ENCODE measurements at places on chromosomes 11 and 22.

DNA sequence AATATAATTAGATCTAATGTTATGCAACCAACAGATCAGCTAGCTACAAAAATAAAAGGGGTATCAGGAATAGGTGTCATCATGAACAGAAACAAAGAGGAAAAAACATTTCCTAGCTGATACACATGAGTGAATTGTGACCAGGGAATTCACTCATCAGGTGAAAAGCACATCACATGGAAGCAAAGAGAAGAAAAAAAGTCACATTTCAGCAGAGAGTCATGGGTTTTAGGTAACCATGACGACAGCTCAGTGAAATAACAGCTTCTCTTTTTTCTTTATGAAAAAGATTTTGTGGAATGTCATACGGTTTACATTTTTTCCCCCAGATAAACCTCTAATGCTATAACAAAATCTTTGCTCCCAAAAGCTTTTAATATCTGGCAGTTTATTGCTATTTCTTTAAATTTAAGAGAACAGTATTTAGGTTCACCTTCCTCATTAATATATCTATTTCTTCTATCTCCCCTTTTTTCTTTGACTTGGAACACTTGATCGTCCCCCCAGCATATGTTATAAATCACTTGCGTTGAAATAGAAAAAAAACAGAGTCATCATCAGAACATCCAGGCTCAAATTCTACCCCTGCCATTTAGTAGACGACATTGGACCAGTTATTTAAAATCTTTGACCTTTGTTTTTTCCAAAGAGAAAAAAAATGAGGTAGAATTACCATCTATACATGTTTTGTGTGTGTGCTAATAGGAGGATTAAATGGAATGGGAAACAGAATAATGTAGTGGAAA, 5.3 kb downstream of the TYR start:
- no peak overlapping the region for H3K27ac ChIP-seq
- DNase-seq, result no peak
- H3K27me3 ChIP-seq, result no peaks in the 10 kb centered on the region
- H3K4me3 ChIP-seq, result no peak overlapping the region
- H3K36me3 ChIP-seq, result no peaks in the 10 kb centered on the region

GRCh38 chr11:127491589-127491988, 491.0 kb upstream of the KIRREL3 start:
- H3K27ac ChIP-seq, result no peak overlapping the region
- no peaks in the 10 kb centered on the region for H3K27me3 ChIP-seq
- H3K36me3 ChIP-seq, result no peaks in the 10 kb centered on the region

DNA sequence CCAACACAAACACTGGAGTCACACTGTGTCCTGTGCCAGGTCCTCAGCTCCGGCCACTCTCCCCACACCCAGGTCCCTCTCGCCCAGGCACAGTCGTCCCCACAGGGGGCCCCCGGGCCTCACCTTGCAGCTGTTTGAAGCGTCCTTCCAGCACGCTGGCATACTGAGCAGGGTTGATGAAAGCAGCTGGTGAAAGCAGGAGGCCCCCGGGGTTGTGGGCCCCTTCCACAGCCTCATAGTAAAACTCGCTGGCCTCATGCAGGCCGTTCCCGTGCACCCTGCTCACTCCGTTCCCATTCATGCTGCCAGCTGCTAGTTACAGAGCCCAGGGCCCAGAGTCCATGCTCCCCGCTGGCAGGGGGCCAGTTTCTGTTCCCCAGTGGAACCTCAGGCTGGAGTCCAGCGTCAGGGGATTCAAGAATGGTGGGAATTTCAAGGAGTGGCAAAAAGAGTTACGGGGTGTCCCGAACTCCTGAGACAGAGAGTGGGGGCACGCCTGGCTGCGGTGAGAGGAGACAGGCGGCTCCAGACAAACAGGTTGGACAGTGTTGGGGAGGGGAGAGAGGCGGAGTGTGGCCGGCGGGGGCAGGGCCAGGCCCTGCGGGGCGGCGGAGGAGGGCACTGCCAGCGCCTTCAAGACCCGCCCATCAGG, 10.6 kb downstream of the SPTBN2 start:
- peaks cover 7% of the 10 kb centered on the region for H3K4me1 ChIP-seq
- no peak for DNase-seq
- no peak overlapping the region for H3K27ac ChIP-seq
- no peak overlapping the region for H3K4me3 ChIP-seq

- no peaks in the 10 kb centered on the region for H3K36me3 ChIP-seq
- no peak overlapping the region for H3K4me3 ChIP-seq
- no peak for DNase-seq
- no peaks in the 10 kb centered on the region for H3K27me3 ChIP-seq
Observed at GRCh38 chr11:69280994-69281393, 13.0 kb upstream of the MYEOV start.

GRCh38 chr22:49306632-49307480, 520.8 kb downstream of the BRD1 start:
- peaks cover 3% of the 10 kb centered on the region for H3K4me1 ChIP-seq
- DNase-seq, result no peak
- no peak overlapping the region for H3K27ac ChIP-seq
- H3K27me3 ChIP-seq, result peaks cover 4% of the 10 kb centered on the region
- no peak overlapping the region for H3K4me3 ChIP-seq

All from CD4-positive, alpha-beta T cell (primary cell).